Chondrocyte (in vitro differentiated cells): ENCODE measurements at places on chromosomes 7 and 10.

DNA sequence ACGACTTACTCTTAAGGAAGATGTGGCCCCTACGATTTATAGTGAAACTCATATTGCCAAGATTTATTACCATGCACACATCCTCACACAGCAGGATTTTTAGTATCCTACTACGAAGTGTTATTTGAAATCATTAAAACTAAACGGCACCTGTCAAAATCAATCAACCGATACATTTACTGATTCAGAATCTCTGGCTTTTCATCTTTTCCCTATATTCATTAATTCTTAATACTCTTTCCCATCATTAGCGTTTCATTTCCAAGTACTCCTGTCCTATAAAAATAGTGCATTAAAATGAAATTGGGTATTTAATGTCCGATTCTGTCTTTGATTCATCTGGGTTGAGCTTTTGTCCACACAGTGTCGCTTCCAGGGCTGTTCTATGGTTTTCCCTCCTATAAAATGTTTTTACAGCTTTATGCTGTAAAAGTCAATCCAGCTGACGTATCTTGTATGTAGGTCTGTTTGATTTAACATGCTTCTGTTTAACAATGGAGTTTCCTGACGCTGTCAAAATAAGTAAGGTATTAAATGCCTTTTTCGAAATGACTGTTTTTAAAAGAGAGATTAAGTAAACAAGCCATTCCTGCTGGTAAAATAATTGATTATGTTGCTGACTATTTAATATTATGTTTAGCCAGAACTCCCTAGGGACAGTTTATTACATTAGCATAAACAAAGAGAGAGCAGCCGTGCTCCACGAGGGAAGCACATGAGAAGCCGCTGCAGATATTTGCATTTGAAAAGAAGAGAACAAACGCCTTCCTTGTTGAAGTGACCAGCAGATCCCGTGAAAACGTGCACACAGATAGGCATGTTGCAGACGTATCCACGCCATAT is 22.3 kb upstream of the SFMBT2 start:
- DNase-seq: no peak

GRCh38 chr7:90931986-90932916 is 332.0 kb upstream of the FZD1 start:
- no peak for DNase-seq

DNA sequence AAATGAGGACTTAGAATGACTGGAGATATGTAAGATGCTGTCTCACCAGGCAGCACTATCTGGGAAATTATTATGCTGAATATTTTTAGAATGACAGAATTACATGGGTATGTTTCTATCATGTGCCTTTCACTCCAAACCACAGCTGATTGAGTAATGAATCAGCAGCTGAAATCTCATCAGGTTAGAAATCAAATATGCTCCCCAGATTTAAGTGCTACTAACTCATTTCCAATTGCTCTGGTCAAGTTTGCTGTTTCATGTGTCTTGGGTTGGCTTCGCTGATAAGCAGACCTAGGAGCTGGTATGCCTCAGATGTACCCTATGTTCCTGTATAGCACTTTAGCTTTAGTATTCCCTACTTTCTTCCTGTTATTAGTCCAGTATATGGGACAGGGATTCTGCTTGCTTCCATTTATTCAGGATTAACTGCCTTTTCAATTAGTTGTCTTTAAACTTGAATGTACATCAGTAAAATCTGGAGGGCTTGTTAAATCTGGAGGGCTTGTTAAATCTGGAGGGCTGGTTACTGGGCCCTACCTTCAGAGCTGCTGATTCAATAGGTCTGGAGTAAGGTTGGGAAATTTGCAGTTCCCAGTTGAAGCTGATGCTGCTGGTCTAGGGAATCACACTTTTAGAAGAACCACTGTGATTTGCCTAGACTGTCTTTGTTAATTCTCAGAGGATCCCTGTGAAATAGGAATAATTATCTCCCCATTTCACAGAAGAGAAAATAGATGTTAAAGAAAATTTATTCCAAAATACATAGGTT is 172.9 kb downstream of the DKK1 start:
- no peak for DNase-seq

DNA sequence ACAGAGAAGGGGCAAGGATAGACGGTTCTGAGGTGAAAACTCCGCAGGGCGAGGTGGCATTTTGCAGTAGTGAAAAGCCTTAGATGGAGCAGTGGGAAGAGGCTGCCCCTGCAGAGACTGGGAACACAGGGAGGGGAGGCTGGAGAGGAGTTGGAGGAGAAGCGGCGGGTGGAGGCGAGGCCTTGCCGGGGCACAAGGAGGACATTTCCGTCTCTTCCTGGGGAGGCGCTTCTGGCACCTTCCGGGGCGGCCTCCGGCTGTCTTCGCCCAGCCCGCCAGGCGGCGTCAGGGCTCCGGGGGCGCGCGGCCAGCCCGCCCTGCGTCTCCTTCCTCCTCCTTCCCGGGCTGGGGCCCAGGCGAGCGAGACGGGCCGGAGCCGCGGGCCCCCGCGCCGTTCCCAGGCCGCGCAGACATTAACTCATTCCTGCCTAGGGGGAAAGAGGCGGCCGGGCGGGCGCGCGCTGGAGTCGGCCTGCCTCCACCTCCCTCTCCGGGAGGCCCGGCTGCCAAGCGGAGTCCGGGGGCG is 42.7 kb downstream of the LDB3 start:
- DNase-seq: peak; percentile 96

DNA sequence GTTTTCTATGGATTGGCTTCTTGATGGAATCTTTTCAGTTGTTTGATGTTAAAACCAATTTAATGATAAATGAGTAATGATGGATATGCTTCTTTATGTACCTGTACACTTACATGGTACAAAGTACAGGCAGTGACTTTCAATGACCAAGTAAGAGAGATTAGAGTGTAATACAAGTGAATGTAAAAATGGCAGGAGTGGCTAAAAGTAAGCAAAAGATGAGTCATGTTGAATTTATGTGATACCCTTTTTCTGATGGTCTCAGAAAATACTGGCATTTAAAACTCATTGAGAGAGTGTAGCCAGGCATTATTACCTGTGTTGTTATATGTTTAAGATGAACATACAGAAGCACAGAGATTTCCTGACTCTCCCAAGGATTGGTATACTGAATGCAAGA is 97.1 kb downstream of the GPR85 start:
- no peak for DNase-seq

- DNase-seq: no peak
These were observed 80.3 kb downstream of the LRRC17 start for GRCh38 chr7:102992938-102993717.

DNA sequence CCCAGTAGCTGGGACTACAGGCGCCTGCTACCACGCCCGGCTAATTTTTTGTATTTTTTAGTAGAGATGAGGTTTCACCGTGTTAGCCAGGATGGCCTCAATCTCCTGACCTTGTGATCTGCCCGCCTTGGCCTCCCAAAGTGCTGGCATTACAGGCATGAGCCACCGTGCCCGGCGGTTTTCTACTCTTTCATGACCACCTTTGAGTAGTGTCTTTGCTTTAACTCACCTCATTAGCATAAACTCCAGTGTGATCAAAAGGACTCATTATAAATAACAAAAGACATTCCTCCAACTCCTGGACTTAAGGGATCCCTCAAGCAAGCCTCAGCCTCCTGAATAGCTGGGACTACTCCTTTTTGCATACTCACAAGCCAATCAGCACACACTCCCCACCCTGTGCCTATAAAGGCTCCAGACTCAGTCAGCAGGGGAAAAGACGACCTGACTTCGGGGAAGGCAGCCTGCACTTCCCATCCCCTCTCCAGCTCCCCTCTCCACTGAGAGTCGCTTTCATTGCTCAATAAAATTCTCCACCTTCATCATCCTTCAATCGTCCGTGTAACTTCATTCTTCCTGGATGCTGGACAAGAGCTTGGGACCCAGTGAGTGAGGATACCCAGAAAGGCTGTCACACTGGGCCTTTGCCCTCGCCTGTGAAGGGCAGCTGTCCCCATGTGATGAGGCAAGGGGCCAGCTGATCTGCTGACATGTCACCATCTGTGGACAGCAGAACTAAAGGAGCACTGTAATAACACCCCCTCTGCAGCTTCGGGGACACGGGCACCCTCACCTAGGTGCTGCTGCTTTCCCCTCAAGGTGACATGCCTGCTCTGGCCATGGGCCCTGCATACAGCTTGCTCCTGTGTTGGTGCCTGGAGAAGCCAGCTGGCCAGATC is 35.0 kb upstream of the EIF4H start:
- DNase-seq: no peak

DNA sequence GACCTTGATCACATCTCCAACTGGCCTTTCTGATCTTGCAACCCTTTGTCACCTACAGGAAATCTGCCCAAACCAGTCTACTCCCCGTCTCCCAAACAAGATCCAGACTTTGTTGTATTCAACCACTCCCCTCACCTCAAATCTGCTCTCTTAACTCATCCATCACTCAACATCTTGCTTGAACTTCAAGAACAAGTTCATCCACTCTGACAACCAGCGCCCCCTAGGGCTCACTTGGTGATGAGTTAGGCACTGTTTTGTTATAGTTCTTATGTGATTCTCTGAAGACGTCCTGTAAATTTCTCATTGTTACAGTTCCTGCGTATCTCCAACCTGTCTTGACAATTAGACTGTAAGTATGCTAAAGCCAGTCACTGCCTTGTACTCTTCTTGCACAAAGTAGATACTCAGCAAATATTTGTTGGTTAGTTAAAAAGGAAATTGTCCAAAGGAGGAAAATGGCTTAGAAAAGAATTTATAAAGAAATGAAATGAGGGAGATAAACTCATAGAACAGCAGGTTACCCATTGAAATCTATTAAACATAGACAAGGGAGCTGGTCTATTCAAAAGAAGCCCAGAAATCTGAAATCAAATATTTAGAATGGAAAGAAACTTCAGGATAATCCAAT is 5.3 kb downstream of the FRMD4A start:
- DNase-seq: no peak

DNA sequence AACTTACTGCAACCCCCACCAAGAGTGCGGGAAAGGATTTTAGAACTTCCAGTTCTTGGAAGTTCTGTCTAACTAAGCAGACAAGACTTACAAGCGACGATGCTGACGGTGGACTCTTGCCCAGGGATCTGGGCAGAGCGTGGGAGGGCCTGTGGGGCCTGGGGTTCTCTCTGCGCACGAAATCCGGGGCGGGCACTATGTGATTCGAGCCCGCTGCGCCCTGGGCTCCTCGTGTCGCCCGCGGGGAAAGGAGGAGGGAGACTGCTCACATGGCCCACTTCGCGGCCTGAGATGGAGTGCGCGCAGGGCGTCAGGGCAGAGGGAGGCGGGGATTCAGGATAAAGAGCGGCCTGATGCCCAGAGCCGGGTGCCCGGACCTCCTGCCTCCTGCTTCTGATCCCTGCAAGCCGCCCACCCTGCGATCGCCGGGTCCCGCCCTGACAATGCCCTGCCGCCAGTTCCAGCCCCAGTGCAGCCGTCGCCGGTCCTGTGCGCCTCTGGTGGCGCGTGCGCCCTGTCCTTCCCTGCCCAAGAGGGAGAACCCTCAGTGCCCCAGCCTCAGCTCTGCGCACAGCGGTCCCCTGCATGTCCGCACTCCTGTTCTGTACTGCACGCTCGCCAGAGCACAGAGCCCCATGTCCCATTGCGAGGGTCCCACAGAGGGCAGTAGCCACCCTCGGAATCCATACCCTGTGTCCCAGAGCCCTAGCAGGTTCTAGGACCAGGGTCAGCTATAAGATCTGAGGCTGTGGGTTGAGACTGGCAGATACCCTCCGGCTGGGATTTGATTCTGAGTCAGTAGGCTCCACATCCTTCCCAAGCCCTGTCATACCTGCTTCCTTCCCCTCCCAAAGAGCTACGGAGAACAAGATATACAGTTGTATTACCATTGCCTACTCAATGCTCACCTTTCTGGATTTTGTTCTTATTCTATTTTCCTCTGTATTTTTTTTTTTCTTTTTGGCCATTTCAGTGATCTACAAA is 99.4 kb upstream of the TMEM106B start:
- DNase-seq: peak; percentile 87

DNA sequence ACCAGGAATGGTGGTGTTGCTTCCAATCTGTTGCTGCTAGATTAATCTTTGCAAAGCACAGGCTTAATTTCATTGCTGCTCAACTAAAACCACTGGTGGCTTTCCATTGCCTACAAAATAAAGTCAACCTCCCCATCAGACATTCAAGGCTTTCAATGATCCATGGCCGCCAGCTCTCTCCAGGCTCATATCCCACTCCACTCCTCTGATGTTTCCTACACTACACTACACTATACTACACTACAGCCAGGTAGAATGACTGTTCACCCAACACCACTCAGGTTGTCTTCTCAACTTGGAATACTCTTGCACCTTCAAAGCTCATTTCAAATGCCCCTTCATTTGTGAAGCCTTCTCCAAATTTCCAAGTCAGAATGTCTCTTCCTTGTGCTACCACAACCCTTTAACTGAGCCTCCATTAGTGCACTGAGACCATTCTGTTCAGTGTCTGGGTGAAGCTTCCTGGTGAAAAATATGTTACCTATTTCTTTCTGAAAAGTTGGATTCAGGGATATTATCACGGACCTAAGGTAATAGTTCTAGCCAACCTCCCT is 35.5 kb upstream of the CC2D2B start:
- no peak for DNase-seq

- DNase-seq: no peak
These were observed 58.5 kb downstream of the CPED1 start for GRCh38 chr7:121046893-121047468.
